Activated T-helper 1 cell treated with anti-CD3 and anti-CD28 coated beads, Interleukin-2, amount 50 U/mL, for 16 hours (primary cell): ENCODE measurements at places on chromosomes 11 and 22.

DNA sequence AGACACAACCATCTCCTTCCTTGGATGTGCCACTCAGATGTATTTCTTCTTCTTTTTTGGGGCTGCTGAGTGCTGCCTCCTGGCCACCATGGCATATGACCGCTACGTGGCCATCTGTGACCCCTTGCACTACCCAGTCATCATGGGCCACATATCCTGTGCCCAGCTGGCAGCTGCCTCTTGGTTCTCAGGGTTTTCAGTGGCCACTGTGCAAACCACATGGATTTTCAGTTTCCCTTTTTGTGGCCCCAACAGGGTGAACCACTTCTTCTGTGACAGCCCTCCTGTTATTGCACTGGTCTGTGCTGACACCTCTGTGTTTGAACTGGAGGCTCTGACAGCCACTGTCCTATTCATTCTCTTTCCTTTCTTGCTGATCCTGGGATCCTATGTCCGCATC, 489 bp downstream of the OR10A4 start:
- no peak for DNase-seq

- no peak for DNase-seq
These were observed 535.4 kb downstream of the RAB38 start for GRCh38 chr11:87639753-87640364.

GRCh38 chr11:114815176-114815575, 136.8 kb downstream of the NXPE2 start:
- no peak for DNase-seq

- DNase-seq = no peak
These were observed 5.2 kb upstream of the SLC43A3 start for GRCh38 chr11:57432149-57432561.

DNA sequence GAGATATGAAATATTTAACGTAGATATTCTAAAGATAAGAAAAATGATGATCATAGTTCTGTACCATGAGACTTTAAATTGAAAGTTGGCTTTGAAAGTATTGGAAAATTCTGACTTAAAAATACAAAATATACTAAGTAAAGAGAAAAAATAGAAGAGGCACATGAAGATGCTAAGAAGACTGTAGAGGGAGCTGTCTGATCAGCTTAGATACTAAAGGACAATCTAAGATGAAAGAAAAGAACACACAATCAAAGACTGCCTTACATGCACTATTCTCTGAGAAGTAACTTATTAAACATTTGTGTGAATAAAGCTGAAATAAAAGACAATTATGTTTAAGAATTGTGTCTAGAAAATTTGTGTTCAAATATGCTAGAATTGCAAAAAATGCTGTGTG, 55.1 kb downstream of the RBMXL2 start:
- no peak for DNase-seq

GRCh38 chr22:26502688-26503561, 9.3 kb downstream of the TFIP11 start:
- peak; percentile 6 for DNase-seq

- DNase-seq = no peak
These were observed 17.5 kb upstream of the CBX7 start for GRCh38 chr22:39169797-39170466.

DNA sequence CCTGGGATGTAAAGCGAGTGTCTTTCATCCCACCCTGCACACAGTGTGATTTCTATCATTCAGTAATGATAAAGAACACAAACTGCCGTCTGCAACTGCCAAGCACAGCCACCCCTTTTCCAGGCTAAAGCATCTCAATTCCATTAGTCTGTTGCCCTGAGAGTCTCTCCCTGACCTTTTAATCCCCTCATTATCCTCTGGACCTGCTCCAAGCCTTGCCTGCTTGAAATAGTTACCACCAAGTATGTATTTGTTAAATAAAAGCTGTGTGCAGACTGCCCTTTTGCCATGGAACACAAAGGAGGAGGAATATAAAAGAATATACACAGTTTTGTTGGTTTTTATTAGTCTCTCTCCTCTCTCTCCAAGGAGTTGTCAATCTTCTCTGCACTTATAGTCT, 13.0 kb downstream of the GRAP2 start:
- DNase-seq = no peak

DNA sequence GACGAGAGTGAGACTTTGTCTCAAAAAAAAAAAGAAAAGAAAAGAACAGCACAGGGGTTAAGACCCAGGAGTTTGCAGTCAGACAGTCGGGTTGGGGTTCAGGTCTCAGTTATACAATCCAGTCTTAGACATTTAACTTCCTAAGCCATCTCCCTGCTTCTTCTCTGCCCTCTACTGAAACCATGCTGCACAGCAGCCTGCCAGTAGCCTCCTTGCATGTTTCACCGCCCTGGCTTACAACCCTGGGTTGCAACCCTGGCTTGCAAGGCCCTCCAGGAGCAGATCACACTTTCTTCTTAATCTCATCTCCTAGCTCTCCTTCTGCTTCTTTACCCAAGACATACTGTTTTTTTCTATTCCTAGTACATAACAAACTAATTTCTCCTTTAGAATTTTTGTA, 5.9 kb upstream of the B3GAT3 start:
- no peak for DNase-seq

DNA sequence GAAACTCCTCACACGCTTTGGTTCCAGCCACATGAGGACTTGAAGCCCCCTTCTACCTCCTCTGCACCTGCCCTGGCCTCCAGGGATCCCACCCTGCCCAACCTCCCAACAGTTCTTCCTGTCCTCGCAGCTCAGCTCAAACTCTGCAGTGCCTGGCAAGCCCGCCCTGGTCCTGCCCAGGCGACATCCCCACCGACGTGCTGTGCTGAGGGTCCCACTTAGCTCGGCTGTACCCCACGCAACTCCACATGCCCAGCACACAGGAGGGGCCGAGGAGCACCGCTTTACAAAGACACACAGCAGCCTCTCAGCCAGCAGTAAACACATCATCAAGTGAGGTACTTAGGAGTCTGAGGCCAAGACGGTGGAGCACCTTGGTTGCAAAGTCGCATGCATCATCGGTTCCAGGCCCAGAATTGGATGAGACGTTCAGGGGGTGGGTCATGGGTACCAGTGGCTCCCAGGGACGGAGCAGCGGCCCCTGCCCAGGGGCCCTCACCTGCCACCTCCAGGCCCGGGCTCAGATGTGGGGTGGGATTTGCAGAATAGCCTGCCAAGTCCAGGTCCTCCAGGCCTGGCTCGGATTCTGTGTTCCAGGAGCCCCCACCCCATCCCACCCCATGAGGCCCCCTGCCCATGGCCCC, 72.6 kb downstream of the CELSR1 start:
- DNase-seq = no peak

- no peak for DNase-seq
These were observed 430.9 kb downstream of the ETS1 start for GRCh38 chr11:128156486-128156885.

- DNase-seq = peak; percentile 43
These were observed 14.1 kb downstream of the ZFP91 start for GRCh38 chr11:58592760-58593472.

DNA sequence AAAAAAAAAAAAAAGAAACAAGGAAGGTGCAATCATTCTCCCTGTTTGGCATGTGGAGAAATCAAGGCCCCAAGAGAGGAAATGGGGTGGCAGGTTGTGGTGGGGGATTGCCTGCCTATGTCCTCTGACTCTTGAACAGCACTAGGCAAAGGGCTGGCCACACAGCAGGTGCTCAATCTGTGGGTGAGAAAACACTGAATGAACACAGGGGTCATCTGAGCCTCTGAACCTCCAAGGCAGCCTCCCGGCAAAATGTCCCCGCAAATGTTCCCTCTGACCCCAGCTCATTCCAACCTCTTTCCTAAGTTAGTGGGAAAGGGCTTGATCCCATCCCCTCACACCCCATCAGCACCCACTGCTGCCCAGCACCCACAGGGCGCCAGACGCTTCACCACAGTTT, 4.6 kb downstream of the PLA2G6 start:
- no peak for DNase-seq

DNA sequence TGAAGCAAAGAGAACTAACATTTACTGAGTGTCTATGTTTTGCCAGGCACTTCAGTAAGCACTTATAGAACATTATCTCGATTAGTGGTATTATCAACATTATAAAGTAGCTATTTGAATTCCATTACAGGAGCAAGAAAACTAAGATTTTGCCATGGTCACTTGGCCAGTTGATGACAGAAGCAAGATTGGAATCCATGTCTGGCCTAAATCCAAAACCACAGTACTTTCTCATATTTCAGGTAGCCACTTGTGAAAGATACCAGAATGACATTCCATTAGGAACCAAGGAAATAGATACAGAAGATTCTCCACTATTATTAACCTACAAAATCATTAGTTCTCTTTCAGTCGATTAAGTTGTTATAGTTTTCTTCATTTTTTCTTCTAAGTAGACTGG, 691.0 kb upstream of the API5 start:
- no peak for DNase-seq

DNA sequence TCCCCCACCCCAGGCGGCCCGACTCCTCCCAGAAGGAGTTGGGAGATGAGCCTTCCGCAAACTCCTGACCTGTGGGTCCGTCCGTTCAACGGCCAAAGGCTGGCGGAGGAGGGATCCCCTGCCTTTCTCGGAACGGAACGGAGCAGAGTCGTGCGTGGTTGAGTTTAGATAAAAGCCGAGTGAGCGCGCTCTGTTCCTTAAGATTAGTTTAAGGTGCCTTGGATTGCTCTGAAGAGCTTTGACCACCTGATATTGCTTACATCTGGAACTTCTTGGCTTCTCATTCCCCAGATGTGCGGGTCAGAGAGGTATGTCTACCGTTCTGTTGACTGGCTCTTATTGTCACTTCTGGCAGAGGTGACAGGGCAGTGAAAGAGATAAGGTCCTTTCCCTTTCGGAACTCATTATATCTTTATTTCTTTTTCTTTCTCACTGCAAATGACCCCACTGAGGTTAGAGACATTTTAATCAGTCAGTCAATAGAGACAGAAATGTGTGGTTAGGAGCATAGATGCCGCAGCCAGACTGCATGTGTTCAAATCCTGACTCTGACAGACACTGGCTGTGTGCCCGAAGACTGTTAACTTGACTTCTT, at the start of gene TRIM6:
TRIM6 (plus strand) TSS at position 31 of the 595 bp plus-strand sequence; CDS start at position 292, 261 bp downstream.
- no peak for DNase-seq

DNA sequence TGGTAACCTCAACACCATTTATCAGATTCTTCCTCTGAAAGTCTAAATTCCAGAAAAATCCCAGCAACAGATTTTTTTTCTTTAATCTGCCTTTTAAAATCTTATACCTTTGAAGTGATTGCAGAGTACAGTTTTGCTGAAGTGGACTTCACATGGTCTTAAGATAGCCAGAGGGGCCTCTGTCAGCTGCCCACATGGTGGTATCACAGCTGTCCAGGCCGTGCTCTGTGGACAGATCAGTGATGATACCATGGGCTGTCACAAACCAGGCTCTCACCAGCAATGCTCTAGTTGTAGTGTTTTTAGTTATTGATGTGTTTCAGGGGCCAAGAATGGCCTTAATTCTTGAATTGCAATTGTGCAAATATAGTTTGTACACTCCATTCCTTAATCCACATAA, 44.0 kb downstream of the PARVA start:
- no peak for DNase-seq
